ENCODE measurements at places on chromosomes 16 and 17. TPM values are rescaled to one million over a fixed set of nuclear protein-coding genes. Genes with fewer than 3 reads are reported as not detected.

Gene RNF135
- 7.0 TPM for total RNA-seq

Gene SNAI3
- total RNA-seq, result not detected

Gene TP53TG3B
- total RNA-seq, result not detected

Gene HOXB7
- total RNA-seq, result 3.8 TPM

Gene G6PC1
- total RNA-seq, result not detected

Gene PRR15L
- total RNA-seq, result not detected

Gene PRR35
- not detected for total RNA-seq

Gene CCL15
- total RNA-seq, result not detected

Gene KRTAP1-1
- total RNA-seq, result not detected

Gene C17orf100
- total RNA-seq, result 0.32 TPM

Gene EPN3
- total RNA-seq, result not detected

All from bronchial smooth muscle cell (primary cell).